ENCODE measurements at places on chromosomes 5 and 9.

- no peak for DNase-seq
Observed at GRCh38 chr5:6497262-6497661, 48.6 kb downstream of the UBE2QL1 start.

- DNase-seq = no peak
Observed at GRCh38 chr5:83726912-83727311, 6.3 kb upstream of the HAPLN1 start.

DNA sequence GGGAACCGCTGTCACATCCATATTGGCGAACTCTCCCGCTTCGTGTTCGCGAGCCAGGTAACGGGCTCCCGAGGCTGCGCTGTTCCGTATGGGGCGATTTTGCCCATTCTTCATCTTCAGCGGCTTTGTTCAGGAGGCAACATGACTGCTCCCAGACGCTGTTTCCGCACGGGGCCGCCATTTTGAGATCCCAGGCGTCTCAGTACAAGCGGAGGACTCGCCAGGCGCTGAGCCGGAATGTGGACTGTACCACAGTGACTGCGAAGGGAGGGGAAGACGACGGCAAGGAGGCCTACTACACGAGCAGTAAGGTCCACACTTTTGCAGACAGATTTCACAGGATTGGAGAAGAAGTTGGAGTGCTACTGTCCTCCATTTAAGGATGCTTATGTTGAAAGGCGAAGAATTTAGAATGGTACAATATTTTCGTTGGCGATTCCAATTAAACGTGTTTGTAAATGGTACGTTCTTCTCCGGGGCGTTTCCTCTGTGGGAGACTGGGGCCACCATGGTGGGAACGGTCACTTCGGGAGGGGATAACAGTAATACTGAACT, 41.6 kb upstream of the ZNF300 start:
- no peak for DNase-seq

DNA sequence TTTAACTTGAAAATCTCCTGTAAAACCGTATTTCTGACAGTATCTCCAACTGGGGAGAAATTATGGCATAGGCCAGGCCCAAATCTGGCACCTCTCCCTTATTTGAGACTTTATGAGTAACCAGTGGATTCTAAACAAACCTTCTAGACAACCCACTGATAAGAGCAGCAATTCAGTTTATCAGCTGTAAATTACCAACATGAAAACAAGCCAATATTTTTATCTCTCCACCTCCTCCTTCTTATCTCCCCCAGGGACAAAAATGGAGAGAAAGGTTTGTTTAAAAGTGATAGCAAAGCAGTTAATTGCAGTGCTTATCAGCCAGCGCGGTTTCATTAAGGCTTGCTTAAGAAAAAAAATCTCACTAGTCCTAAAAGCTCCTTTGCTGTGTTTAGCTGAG, 53.8 kb downstream of the KCNV2 start:
- no peak for DNase-seq

GRCh38 chr9:2657427-2657826, 35.8 kb downstream of the VLDLR start:
- no peak for DNase-seq

- DNase-seq = no peak
Observed at GRCh38 chr5:108747774-108748400, at the start of gene FER. FER (plus strand) TSS chr5:108747897; CDS start chr5:108798183, 50,286 bp downstream.

GRCh38 chr9:87478226-87478992, 19.3 kb upstream of the DAPK1 start:
- no peak for DNase-seq
